LHCN-M2 (cell line): ENCODE measurements at places on chromosomes 1 and 21. TPM values are rescaled to one million over a fixed set of nuclear protein-coding genes. Genes with fewer than 3 reads are reported as not detected.
A peak's percentile ranks its signal among the peaks of the same experiment; 100 is the strongest.

PRDM16 gene
- total RNA-seq = not detected in 2 replicates

RIMS3 gene
- total RNA-seq = 0.11 and 0.19 TPM in 2 replicates

LRRC71 gene
- total RNA-seq = not detected in 2 replicates

OR11L1 gene
- not detected in 2 replicates for total RNA-seq

EDARADD gene
- not detected in 2 replicates for total RNA-seq

GRCh38 chr21:44054710-44055109 lies 42.6 kb downstream of the TRAPPC10 start:
- DNase-seq = peak; percentile 81

DNA sequence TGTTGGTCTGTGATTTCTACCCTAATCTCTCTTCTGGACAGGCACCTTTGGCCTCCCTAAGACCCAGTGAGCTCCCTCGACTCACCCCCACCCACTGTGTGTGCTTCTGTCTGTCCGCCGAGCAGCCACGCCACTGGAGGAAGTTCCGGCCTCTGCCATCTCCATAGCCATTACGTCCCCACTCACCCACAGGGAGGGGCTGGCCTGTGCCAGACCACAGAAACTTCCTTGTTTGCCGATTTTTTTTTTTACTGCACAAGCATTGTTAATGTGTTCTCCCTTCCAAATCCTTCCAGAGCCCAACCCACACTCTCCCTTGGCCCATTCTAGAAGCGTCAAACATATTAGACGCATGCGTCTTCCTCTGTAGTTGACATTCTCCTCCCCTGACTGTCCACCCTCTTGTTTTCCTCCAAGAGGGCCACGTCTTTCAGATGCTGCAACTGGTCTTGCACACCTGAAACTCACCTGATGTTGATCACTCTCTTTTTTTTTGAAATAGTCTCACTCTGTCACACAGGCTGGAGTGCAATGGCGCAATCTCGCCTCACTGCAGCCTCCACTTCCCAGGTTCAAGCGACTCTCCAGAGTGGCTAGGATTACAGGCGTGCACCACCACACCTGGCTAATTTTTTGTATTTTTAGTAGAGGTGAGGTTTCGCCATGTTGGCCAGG lies 72.3 kb downstream of the EVA1C start:
- no peak for DNase-seq

DNA sequence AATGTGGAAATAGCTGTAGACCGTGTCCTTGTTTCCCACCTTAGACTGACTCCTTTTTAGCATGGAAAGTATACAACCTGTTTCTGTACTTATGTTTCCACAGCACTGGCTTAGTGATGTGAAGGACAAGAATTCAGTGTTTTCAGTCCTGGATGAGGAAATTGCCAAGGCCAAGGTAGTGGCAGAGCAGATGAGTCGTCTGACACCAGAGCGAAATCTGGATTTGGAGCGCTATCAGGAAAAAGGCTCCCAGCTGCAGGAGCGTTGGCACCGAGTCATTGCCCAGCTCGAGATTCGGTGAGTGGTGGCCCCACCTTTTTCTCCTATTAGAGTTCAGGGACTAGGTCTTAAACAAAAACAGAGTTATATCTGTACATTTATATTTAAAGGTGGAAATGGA lies 112.6 kb downstream of the MACF1 start:
- DNase-seq = peak; percentile 9

- no peak for DNase-seq
These were observed 1276.1 kb downstream of the KCNT2 start for GRCh38 chr1:195332102-195332501.

- no peak for DNase-seq
These were observed 9.3 kb downstream of the ASH1L start for GRCh38 chr1:155553349-155553748.

GRCh38 chr21:32321480-32321879 lies 22.8 kb downstream of the MRAP start:
- no peak for DNase-seq
